ENCODE measurements at places on chromosomes 11 and 22.

DNA sequence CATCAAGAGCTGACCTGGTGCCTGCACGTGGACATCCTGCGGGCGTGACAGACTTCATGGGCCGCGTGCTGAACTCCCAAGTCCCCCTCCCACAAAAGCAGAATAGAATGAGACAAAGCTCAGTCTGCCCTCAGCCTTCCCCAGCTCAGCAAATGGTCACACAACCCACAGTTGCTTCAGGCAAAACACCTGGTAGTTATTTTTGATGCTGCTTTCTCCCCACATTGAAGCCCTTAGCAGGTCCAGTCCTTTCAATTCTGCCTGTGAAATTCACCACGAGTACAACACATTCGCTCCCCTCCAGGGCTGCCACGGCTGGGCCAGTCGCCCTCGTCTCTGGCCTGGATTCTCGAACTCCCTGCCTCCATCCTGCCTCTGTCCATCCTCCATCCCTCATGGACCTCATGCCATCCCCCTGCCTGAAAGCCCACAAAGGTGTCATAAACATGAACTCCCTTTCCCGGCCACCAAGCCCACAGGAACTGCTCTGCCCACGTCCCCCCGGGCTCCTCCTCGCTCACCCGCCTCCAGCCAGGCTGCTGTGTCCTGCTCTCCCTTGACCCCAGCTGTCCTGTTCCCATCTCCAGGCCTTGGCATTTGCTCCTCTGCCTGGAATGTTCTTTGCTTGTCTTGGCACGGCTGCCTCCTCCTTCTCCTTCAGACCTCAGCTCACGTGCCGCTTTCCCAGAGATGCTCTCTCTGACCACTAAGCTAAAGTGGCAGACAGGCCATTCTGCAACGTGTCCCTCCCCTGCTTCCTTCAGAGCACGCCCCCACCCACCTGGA lies 42.1 kb downstream of the SCUBE1 start:
- DNase-seq: no peak

- DNase-seq: no peak
Measured at GRCh38 chr11:123838659-123839058, 32.5 kb upstream of the OR6M1 start.

- DNase-seq: peak; percentile 21
Measured at GRCh38 chr22:25048659-25049647, 96.4 kb downstream of the KIAA1671 start.

DNA sequence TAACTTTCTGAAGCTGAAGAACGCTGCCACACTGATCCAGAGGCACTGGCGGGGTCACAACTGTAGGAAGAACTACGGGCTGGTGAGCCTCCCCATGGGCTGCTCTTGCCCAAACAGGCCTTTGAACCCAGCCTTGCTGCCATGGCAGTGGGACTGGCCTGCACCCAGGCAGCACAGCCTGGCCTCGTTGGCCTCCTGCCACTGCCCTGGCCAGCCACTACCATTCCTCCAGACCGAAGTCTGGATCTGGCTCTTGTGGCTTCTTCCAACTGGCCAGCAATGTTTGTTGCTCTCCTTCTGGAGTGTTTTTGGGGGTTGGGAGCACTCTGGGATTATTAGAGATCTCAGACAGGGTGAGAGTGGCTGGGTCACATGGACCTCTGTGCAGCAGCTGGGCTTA lies 51.0 kb downstream of the MYO7A start:
- no peak for DNase-seq

GRCh38 chr11:113401718-113402117 lies 14.1 kb downstream of the ANKK1 start:
- peak; percentile 62 for DNase-seq

- DNase-seq: no peak
Measured at GRCh38 chr11:76772100-76772782, 10.9 kb upstream of the TSKU start.

- no peak for DNase-seq
Measured at GRCh38 chr11:12232160-12232559, 121.8 kb downstream of the MICAL2 start.

DNA sequence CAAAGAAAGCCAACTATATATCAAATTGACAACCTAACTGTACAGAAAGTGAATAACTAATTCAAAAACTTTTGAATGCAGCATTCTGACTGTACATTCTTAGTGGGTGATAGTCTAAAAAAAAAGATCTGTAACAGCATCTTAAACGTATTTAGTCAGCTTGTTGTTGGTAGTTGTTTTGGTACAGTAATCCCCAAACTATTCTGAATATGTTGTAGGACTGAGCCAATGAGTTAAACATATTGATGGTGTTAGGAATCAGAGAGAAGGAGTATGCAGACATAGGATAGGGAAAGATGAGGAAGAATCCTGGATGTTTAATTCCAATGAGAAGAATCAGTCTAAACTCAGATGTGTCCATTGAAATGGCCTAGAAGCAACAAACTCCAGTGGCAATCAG lies 41.9 kb upstream of the KIRREL3 start:
- DNase-seq: no peak

DNA sequence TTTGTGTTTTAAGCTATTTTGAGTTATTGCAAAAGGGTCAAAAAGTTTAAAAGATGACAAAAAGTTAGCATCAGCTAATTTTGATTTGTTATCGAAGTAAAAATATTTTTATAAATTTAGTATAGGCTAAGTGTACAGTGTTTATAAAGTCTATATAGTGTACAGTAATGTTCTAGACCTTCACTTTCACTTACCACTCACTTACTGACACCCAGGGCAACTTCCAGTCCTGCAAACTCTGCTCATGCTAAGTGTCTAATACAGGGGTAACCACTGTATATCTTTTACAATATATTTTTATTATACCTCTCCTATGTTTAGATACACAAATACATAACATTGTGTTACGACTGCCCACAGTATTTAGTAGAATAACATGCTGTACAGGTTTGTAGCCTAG lies 59.7 kb downstream of the PDGFD start:
- no peak for DNase-seq

DNA sequence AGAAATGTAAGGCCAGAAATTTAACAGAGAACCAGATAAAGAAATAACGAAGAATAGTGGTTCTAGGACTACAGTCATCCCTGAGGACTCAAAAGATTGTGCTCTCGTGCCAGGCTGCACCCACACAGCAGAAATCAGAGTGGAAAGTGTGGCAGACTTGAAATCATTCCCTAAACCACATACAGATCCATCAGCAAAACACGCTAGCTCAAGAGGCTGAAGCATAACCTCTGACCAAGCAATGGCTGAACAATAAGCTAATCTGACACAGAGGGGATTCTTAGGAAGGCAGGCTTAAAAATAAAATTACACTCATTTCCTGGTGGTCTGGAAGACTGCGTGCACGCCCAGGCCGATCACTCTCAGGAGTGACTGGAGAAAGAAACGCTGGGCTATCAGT lies 19.0 kb downstream of the NCF4 start:
- no peak for DNase-seq

DNA sequence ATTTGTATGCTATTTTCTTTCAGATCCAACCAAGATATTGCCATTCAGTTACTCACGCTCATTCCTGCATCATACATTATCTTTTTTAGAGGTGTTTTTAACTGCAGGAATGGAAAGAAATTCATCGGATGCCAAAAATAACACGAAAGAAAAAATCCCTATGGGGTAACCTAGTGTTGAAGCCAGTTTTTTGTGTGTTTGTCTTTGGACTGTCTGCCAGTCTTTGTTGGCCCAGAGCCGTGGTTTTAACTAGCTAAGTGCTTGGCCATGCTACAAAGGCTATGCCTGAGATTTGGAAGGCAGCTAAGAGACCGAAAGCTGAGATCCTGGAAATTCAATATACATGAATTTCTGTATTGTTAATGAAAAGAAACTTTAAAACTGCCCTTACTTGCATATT lies 309.8 kb upstream of the CNTN5 start:
- DNase-seq: peak; percentile 7

Measured in SHP77 treated with DMSO at 0.1 percent for 48 hours (cell line).